Right renal pelvis (tissue), 4 donors: ENCODE measurements at places on chromosomes 1 and 21. TPM values are rescaled to one million over a fixed set of nuclear protein-coding genes. Genes with fewer than 3 reads are reported as not detected.

Gene TYW3
- polyA plus RNA-seq, result 35.9 TPM

Gene STUM
- 1.9 TPM for polyA plus RNA-seq

Gene SORT1
- 60.1 TPM for polyA plus RNA-seq

Gene ODR4
- polyA plus RNA-seq, result 36.9 TPM

Gene TSSK3
- 4.3 TPM for polyA plus RNA-seq

Gene SPRR3
- polyA plus RNA-seq, result 0.49 TPM

Gene SMCP
- not detected for polyA plus RNA-seq

DNA sequence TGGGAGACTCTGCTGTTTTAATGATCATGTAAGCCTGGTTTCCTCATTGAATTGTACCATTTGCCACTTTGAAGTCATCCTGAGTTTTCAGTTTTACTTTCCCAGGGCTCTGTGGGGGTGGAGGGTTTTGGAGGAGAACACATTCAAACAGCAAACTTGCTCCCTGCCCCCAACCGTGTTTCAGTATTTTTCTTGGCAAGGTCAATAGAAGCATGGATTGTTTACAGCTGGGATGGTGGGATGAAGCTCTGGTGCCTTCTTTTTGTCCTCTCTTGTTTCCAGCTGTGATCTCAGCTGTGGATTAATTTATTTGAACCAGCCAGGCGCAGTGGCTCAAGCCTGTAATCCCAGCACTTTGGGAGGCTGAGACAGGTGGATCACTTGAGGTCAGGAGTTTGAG is 54.3 kb upstream of the SERBP1 start:
- no peak for DNase-seq

- DNase-seq, result no peak
Observed at GRCh38 chr21:43767984-43768867, 7.9 kb downstream of the CSTB start.

DNA sequence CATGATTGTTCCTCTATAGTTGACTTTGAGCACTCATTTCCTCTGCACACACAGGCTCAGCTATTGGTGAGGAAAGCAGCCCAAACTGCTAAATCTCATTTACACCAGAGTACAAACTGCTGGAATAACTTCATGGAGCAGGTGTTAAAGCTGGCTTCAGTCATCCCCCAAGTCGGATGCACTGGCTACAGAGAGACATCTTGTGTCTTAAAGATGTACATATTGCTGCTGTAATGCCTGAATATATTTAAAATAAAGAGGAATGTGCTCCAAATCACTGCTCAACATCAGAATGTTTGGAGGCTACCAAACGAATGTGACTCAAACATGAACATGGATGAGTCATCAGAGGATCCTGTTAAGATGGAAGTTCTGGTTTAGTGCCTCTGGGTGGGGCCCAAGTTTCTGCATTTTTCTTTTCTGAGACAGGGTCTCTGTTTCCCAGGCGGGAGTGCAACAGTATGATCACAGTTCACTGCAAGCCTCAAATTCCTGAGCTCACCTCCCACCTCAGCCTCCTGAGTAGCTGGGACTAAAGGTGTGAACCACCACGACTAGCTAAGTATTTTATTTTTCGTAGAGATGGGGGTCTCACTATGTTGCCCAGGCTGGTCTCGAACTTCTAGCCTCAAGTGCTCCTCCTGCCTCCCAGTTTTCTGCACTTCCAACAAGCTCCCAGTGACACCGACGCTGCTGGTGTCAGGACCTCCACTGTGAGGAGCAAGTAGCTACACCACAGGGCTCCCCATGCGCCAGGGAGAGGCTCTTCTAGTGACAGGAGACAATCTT is 79.0 kb upstream of the KRTAP19-8 start:
- no peak for DNase-seq

GRCh38 chr1:169873582-169874199 is 20.0 kb downstream of the SCYL3 start:
- DNase-seq, result no peak

DNA sequence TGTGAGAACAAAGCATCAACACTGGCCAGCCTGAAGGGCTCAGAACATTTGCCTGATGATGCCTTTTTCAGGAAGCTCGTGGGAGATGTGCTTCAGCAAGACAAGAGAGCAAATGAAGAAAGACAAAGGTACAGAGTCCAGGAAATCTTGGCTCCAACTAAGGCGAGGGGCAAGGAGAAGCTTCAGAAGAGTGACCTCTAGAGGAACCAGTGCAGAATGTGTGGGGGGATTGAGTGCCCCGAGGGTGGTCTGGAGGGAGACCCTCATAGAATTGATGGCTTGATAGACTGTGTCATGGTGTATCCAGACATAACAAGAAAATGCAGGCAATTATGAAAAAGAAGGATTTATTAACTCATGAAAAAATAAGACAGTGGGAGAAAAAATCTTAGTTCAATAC is 15.3 kb upstream of the NLRP3 start:
- DNase-seq, result no peak

- no peak for DNase-seq
Observed at GRCh38 chr1:224213438-224214119, 30.5 kb downstream of the DEGS1 start.

- no peak for DNase-seq
Observed at GRCh38 chr21:15638856-15639549, 90.8 kb upstream of the USP25 start.

GRCh38 chr1:11613347-11613746 is 40.9 kb downstream of the FBXO2 start:
- DNase-seq, result no peak

DNA sequence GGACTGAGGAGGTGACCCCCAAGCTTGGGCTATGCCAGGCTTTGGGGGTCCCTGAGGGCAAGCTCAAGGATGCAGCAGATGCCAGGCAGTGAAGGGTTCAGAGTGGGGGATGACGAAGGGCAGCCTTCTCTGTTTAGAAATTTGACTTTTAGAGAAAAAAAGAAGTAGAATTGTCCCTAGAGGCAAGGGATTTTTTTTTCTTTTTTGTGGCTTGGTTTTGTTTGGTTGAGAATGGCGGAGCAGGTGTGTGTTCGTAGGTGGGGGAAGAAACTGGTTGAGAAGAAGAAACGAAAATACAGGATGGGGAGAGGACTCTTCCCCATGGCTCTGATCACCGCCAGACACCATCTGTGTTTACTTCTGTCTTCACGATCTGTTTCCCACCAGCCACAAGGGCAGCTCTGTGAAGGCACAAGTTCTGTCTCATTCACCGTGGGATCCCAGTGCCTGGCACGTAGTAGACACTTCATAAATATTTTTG is 8.2 kb downstream of the PLA2G5 start:
- no peak for DNase-seq

- no peak for DNase-seq
Observed at GRCh38 chr1:87327376-87328271, 1.1 kb upstream of the LMO4 start.

- no peak for DNase-seq
Observed at GRCh38 chr1:47465605-47466004, 27.8 kb downstream of the FOXD2 start.

DNA sequence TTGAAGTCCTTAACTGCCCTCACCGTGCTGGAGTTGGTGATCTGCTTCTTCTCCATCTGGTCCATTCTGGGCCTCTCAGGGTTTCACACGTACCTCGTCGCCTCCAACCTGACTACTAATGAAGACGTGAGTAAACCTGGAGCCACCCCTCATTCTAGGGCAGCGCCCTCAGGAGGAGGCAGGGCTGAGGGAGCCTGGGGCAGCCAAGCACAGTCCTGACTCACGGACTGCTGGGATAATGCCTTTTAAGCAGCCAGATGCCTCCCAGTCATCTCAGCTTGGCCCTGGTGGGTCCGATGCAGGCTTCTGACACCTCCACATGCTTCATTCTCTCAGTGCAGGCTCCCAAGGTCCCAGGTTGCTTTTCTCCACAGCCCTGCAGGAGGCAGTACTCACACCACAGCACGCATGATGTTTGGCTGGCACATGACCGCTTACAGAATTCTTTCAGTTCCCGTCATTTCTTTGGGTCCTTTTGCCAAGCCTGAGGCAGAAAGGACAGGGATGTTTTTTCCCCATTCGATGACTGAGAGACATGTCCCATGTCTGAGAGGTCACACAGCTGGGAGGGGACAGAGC is 11.8 kb upstream of the SFN start:
- no peak for DNase-seq

- no peak for DNase-seq
Observed at GRCh38 chr1:228898582-228898992, 163.3 kb downstream of the RHOU start.

DNA sequence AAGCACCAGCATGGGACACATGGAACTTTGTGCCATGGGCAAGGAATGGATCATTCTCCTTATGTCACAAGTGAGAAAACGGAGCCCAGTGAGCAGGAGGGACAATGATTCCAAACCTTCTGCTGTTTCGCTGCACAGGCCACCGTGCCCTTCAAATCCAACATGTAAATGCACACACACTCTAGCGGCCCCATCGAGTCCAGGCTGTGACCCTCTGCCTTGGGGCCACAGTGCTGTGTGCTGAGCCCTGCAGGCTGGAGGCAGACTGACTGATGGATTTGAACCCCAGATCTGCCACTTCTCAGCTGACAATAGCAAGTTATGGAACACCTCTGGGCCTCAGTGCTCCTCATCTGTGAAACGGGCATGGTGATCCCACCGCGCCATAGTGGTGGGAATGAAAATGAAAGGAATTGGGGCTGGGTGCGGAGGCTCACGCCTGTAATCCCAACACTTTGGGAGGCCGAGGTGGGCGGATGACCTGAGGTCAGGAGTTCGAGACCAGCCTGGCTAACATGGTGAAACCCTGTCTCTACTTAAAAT is 63.6 kb downstream of the ALPL start:
- DNase-seq, result no peak

GRCh38 chr1:83693427-83694126 is 305.4 kb downstream of the TTLL7 start:
- DNase-seq, result no peak

DNA sequence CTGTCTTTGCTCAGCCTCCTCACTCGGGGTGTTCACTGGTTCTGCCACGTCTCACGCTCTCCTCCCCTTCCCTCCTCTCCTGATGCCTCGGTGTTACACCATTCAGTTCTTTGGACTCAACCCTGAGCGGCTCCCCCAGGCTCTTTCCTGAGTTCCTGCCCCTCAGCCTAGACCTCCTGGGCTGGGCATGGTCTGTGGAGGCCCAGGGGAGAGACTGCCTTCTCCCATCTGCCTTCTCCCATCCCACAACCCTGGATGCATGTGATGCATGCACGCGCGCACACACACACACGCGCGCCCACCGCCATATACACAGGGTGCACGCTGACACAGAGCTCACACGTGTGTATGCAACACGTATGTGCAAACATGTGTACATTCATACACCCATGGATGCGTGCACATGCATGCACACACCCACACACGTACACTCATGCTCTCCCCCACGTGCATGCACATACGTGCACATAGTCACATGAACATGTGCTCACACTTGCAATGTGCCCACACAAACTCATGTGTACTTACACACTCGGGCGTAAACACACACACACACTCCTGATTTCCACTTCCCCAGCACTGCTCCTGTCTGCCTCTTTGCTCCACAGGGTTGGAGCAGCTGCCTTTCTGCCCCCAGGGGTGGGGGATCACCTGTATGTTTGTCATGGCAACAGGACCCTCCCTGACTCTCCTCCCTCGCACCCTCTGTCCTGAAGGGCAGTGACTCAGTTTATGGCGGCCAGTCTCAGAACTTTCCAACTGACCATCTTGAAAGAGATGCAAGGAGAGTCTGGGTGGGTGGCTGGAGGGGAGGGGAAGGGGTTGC is 59.0 kb downstream of the HUNK start:
- no peak for DNase-seq

DNA sequence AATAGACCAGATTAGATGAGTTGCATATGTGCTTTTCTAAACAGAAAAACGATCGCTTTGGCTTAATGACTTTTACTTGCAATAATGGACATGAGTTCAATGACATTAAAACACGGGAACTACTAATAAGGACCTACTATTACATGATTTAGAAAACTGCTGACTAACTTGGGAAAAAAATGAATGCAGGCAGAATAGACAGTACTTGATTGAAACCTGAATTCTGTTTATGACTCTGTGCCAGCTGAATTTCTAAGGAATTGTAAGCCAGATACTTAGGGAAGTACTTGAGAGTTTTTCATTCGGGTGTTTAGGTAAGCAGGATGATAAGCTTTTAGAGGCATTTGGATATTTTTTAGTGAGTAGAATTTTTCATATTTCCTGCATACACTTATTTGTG is 12.0 kb downstream of the ADGRL2 start:
- no peak for DNase-seq

- no peak for DNase-seq
Observed at GRCh38 chr1:53892911-53893310, 1.1 kb upstream of the DIO1 start.

DNA sequence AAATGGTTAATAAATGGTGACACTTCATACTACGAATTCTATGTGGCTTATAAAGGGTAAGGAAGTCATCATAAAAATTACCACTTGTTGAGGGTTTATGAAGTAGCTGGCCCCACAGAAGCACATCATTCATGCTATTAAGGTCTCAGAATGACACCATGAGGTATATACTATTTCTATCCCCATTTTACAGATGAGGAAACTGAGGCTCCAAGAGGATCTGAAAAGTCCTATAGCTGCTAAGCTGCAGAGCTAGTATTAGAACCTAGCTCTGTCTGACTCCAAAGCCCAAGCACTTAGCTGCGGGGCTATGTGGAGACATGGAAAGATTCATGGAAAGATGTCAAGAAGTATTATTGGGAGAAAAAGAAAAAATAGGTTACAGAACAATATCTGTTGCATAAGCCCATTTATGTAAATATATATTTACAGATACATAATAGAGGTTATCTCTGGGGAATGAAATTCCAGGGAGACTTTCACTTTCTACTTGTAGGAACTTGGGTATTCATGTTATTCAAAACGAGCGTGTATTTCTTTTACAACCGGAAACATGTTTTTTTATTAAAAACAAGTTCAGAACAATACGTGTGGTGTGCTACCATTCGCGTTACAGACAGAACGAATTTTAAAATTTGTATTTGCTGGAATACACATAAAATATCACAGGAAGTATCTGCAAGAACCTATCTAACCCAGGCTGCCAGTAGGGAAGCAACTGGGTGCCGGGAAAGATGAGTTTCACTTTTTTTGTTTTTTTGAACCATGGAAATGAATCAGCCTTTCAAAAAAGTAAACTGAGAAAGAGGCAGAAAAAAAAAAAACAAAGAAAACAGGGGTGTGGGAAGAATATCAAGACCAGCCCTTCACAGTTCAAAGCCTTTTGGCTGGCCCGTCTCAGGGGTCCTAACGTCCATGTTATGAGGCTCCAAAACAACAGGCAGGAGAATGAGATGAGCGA is 13.4 kb downstream of the SPOCD1 start:
- DNase-seq, result no peak

DNA sequence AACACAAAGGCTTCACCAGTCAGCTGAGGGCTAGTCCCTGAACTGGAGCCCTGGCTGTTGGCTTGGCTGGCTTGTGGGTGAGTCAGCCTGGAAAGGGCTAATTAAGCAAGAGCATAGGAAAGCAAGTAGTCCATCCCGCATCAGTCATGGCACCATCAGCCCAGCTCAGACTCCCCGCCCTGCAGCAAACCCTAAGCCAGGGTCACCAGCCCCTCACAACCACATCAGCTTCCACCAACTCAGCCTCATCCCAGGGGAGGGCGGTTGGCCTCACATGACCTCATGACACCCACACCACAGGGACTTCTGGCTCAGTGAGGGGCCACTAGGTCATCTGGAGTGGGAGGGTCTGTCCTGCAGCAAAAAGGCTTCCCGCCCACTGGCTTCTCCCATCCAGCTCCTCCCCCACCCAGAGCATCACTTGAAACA is 7.0 kb upstream of the SPATC1L start:
- no peak for DNase-seq
